ENCODE measurements at places on chromosomes 1 and 21. TPM values are rescaled to one million over a fixed set of nuclear protein-coding genes. Genes with fewer than 3 reads are reported as not detected.

- H3K36me3 ChIP-seq, result no peaks in the 10 kb centered on the region
- H3K27me3 ChIP-seq, result no peaks in the 10 kb centered on the region
- no peak for DNase-seq
- H3K27ac ChIP-seq, result no peak overlapping the region
Observed at GRCh38 chr1:92701147-92701546, 83.8 kb downstream of the EVI5 start.

- peaks cover 11% of the 10 kb centered on the region for H3K4me1 ChIP-seq
- H3K27me3 ChIP-seq, result no peaks in the 10 kb centered on the region
- no peak overlapping the region for H3K4me3 ChIP-seq
- no peak for DNase-seq
- H3K36me3 ChIP-seq, result no peaks in the 10 kb centered on the region
Observed at GRCh38 chr1:109208394-109208793, 5.3 kb upstream of the SARS1 start.

DNA sequence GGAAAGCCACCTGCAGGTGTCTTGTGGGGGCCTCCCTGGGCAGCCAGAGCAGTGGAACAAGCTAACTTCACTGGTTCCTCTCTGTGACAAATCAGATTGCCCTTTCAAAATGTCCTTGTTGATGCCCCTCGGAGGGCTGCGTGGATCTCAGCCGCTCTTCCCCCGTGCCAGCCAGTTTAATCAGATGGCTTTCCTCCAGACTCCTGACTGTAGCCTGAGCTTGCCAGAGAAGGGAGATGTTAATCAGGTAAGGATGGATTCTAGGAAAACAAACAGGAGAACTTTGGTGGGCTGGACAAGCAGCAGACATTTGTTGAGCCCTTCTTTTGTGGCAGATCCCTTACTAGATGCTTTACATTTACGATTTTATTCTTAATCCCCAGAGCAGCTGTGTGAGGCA is 88.2 kb downstream of the DMRTA2 start:
- no peak for DNase-seq
- no peak overlapping the region for H3K27ac ChIP-seq
- H3K4me1 ChIP-seq, result peaks cover 8% of the 10 kb centered on the region
- H3K36me3 ChIP-seq, result no peaks in the 10 kb centered on the region
- H3K4me3 ChIP-seq, result no peak overlapping the region

The FCGR3B gene
- total RNA-seq, result not detected

The ADORA3 gene
- not detected for total RNA-seq

The AIM2 gene
- total RNA-seq, result not detected
